Activated CD4-positive, alpha-beta T cell treated with anti-CD3 and anti-CD28 coated beads for 1 hour (primary cell): ENCODE measurements at places on chromosomes 11 and 22.

DNA sequence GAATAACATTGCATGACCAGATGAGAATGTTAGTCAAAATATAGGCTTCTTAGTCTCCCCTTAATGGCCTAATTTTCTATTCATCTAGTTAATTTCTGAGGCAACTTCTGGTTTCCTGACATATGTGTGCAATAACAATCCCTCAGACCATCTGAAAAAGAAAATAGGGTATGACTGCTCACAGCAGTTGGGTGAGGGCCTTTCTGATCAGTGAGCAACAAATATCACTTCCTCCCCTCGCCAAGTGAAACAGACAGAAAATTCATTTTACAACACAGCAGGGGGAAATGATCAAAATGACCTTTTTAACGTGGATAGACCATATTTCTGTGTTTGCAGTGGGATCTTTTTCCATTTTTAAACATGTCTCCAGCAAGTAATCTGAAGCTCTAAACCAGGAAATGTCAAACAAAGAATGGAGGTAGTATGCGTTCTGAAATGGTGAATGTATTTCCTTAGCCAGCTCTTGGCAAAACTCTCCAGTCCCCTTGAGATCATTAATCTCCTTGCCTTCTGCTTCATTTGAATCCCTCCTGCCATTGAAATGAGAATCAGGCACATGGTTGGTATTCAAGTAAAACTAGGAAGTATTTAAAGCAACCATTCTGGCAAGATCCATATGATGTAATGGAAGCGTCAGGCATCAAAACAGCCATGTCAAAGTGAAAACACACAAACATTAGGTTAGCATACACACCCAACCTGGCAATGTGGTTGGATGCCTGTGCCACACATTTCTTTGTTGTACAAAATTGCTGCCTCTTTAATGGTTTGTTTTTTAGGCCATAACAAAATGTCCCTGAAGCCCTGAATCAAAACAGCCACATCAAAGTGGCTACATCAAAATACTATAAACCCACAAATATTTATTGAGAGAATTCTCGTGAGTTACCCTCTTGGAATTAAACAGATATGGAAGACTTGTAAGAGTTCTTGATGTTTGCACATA lies 100.1 kb downstream of the SLC1A2 start:
- DNase-seq: no peak

DNA sequence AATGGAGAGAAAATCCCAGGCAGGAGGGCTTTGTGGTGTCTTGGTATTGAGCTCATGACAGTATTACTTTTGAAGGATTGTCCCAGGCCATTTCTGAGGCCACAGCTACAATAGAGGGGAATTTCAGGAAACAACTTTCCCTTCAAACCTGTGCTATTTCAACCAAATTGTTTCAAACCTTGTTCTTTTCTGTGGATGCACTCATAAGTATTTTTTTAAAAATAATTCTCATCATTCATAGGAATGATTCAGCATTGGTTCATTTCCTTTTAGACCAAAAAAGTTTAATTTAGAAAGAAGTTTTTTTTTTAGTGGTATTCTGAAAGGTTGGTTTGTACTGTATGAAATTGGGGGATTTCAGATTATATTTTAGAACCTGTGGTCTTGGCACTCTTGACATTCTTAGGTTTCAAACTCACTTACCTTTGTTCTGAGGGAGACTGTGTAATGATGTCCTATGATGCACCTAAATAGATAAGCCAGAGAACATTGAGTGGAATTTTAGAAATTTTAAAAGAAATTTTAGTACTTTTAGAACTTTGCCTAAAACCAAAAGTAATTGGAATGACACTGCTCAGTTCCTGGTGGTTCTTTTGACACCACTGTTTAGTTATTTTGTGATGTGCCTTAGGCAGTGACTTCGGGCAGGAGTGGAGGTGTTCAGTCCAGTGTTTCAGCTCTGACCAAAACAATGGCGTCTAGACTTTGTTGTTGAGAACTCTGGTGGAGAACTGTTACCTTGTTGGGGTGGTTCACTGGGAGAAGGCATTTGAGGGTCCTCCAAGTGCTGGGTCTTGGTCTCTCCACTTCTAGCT lies 12.2 kb downstream of the TEAD1 start:
- no peak for DNase-seq

GRCh38 chr11:11512090-11512489 lies 109.7 kb downstream of the GALNT18 start:
- no peak for DNase-seq

DNA sequence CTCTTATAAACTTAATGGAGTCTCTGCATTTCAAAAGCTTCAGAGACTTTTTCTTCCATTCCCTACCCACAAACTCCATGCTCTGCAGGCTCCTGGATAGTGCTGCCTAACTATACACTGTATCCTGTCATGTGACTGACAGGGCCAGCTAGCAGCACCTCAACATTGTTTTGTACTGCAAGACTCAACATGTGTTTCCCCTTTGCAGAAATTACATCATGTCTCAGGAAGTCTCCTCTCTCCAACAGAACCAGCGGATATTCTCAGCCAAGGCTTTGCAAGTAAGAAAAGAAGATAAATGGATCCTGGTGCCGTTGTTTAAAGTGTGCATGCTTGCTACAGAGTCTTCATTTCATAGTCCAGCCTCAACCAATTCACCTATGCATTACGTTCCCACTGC lies 164.0 kb upstream of the UBASH3B start:
- DNase-seq: no peak

- no peak for DNase-seq
These were observed 667 bp downstream of the RAB6A start for GRCh38 chr11:73760135-73760678.

- no peak for DNase-seq
These were observed 81.4 kb downstream of the WNT7B start for GRCh38 chr22:45895436-45896152.
